Frontal cortex (tissue), 4 donors: ENCODE measurements at places on chromosomes 4 and X. TPM values are rescaled to one million over a fixed set of nuclear protein-coding genes. Genes with fewer than 3 reads are reported as not detected.

Gene HEPH
- 3.3 TPM for total RNA-seq

Gene DCAF8L2
- not detected for total RNA-seq

Gene HSFX2
- total RNA-seq, result 1.2 TPM

Gene MAGEA12
- not detected for total RNA-seq

Gene H2BW2
- not detected for total RNA-seq

Gene PFKFB1
- 0.41 TPM for total RNA-seq

Gene PDE6B
- 2.0 TPM for total RNA-seq

Gene SLC25A14
- 24.1 TPM for total RNA-seq

Gene PDE5A
- 21.2 TPM for total RNA-seq

Gene AADAT
- total RNA-seq, result 28.1 TPM

Gene SPARCL1
- 48.9 TPM for total RNA-seq

Gene HTRA3
- 0.82 TPM for total RNA-seq

Gene RIBC1
- 0.41 TPM for total RNA-seq

Gene SLC4A4
- 19.2 TPM for total RNA-seq

Gene SNCA
- total RNA-seq, result 98.6 TPM

Gene TCEAL9
- 27.7 TPM for total RNA-seq

Gene TCEAL6
- 9.4 TPM for total RNA-seq

Gene ZNF280C
- total RNA-seq, result 9.0 TPM

Gene SLC25A43
- 2.4 TPM for total RNA-seq

Gene PQBP1
- total RNA-seq, result 39.5 TPM

Gene PNMA6A
- total RNA-seq, result 23.2 TPM

Gene AFM
- total RNA-seq, result not detected

Gene MXRA5
- total RNA-seq, result 0.82 TPM
